ENCODE measurements at places on chromosomes 3 and 15.

DNA sequence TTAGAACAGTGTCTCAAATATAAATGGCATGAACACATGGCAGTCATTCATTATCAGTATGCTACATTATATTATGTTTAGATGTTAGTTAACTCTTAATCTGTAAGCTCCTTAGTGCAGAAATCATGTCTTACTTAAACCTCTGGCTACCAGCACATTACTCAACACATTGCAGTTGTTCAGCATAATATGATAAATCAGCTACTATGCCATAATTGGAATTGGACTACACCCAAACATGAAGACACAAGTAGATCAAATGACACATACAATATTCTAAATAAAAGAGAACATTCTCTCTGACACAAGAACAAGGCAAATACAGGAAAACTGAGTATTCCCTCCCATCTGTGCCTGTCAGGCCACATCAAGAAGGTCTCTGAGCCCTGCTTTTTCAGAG is 116.1 kb downstream of the PCCB start:
- no peak for DNase-seq

DNA sequence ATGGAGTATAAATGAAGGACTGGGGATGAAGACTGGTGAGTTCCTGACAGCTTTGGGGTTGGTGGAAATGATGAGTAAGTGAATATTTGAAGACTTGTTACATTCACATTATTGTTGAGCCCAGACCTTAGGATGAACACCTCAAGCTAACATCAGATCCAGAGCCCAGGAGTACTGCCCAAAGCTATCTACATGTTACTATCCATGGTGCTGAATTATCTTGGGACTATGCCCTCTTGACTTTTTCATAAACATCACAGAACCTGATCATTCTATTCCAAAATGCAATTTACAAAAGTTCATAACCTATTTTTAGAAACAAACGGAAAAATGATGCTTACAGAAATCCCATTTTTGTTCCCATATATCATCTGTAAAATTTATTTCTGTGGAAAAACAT is 613.3 kb downstream of the TUSC7 start:
- no peak for DNase-seq

DNA sequence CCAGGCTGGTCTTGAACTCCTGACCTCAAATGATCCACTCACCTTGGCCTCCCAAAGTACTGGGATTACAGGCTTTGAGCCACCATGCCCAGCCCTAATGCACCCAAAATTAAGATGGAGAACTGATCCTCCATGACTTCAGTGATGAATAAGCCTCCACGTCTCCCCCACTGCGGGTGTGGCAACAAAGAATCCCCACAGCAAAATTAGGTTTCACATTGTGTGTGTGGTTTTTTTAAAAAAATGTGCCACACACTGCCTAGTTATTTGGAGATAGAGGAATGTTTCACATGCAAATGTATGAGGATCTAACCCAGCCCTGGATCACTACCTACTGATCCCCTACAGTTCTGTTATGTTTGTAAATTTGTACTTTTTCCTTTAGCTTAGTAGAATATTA is 17.3 kb downstream of the HDAC11 start:
- no peak for DNase-seq

DNA sequence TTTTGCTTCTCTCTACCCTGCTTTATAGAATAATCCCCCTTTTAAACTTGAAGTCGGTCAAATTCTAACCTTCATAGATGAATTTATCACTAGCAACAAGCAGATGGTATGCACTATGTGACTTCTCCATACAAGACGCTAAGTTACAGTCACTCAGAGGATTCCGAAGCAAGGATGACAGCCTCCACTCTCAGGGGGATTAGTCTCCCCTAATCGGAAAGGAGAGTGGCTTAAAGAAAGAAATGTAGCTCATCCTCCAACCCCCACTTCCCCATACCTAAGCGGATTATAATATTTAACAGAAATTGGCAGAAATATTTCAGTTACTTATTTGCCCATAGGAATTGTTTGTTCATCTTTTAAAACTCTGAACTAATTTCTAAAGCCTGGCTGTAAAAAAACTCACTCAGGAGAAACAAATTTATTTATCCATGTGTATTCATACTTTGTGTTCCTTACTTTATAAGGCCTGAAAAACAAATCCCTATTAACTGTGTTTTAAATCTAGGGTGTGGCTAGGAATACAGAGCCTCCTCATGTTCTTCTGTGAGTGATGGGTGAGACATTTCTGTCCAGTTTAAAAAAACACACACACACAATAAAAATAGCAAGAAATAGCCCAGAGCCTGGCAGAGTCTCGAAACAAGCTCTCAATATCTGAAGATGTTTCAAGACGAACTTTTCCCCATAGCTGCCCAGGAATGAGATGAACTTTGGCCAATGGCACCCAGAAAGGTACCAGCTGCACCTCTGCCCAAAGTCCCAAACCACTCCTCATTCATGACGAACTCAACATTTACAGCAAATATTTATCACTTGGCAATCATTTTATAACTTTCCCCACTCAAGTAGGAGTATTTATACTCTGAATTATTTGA is 18.7 kb downstream of the SIAH2 start:
- no peak for DNase-seq

DNA sequence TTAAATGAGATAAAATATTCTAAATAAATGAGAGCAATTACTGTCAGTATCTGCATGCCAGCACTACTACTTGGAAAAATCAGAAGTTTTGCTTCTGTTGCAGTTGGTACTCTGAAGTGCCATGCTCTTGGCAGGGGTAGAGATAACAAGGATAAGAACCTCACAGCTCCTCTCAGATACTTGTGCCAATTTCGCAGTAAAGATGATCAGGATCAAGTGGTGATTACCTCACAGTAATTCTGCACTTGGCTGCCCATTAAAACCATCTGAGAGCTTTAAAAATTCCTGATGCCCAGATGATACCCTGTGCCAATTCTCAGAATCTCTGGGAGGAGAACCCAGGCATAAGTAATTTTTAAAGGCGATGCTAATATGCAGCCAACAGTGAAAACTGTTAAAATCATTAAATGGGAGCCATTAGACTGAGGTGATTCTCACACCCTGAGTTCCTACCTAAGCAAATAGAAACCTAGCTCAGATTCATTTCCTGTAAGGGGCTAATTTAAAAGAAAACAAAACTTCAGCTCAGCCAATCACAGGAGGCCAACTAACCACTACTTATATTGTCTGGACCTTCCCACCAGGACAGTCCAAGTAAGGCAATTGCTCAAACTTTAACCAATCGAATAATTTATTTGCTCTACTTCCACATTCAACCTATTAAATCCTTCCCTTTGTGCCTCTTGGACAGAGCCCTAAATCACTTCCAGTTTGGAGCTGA is 171.2 kb downstream of the KCNMB2 start:
- no peak for DNase-seq

- no peak for DNase-seq
These were observed 4.2 kb downstream of the CCDC71 start for GRCh38 chr3:49161808-49162530.

GRCh38 chr3:43854283-43854682 is 163.5 kb downstream of the ABHD5 start:
- no peak for DNase-seq

DNA sequence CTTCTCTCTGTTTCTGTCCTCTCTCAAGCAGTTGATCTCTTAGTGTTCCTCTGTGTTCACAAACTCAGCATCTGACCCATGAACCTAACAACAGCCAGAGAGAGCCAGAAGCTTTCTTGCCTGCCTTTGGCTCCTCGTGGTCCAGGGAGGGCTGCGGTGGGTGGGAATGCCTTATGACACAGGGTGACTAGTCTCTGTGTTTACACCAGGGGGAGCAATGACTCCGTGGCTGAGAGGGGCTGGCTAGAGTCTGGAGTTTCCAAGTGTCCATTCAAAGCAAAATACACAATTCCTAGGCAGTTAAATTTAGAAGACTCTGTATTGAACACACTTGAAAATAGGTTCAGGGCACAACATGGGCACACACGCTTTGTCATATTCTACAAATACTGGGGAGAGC is 370.0 kb upstream of the FRG2C start:
- no peak for DNase-seq

DNA sequence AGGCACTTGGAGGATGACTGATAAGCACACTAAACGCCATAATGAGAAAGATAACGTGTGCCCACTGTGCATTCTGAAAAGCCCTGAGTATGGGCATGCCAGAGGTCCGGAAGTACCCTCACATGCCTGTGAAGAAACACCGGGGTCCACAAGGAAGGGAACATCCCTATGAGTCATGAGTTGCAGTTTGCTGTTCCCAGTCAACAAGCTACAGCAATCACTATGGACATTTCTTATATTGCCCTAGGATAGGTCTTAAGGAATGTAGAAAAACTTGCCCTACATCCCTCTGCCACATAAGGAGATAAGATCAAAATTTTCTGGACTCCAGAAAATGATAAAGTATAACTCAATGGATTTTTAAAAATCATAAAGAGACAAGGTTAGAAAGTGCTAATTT is 9.9 kb downstream of the MB21D2 start:
- DNase-seq, result no peak

- no peak for DNase-seq
These were observed 109.4 kb upstream of the TSPAN3 start for GRCh38 chr15:77180270-77180669.

DNA sequence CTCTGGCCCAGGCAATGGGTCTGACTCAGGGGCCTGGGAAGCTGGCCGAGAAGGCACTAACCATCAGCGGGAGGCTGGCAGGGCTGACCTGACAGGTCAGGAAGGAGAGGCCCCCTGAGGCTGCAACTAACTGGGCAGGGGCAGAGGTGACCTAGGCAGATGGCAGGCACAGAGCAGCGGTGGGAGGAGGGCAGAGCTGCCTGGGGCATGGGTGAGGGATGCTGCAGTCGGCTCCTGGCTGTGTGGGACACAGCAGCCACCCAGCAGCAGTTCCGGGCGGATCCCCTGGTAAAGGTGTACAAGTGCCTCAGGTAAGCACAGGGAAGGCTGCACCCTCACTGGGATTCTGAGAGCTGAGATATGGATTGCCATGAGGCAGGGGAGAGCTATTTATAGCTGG is 236.1 kb downstream of the OCA2 start:
- DNase-seq, result no peak

GRCh38 chr3:4997946-4998345 is 18.7 kb downstream of the BHLHE40 start:
- DNase-seq, result no peak

- no peak for DNase-seq
These were observed 157.8 kb upstream of the SNTN start for GRCh38 chr3:63494646-63495045.

- no peak for DNase-seq
These were observed 1.5 kb upstream of the ISLR start for GRCh38 chr15:74171965-74172541.

DNA sequence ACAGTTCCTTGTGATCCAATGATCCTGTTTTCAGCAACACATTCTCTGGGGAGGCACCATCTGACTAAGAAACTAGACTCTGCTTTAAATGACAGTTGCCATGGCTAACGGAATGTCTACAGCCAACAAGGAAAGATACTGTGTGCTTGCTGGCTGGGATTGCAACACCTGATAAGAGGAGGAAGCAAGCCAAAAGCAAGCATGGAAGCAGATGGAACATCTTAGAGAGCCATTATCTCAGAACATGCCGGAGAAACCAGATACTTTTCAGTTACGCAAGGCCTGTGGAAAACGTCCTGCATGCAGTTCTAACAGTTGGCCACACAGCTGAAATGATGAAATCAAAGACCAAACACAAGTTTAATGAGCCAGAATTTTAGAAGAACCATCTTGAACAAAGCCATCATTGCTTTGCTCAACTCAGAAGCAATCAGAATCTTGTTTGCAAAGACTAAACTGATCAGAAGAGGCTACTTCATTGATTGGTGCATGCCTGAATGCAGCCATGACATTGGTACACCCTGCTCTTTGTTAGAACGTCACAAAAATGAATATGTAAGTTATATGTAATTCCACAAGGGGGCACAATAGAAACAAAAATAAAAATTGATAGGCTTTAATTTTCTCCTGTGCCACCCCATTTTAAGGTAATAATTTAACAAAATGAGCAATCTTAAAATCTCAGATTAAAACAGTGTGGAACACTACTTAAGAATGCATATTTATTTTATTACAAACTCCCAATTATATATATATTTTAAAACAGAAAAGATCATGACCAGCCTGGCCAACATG is 50.8 kb downstream of the GXYLT2 start:
- DNase-seq, result no peak

- DNase-seq, result no peak
These were observed 63.9 kb downstream of the NMD3 start for GRCh38 chr3:161284989-161285388.

DNA sequence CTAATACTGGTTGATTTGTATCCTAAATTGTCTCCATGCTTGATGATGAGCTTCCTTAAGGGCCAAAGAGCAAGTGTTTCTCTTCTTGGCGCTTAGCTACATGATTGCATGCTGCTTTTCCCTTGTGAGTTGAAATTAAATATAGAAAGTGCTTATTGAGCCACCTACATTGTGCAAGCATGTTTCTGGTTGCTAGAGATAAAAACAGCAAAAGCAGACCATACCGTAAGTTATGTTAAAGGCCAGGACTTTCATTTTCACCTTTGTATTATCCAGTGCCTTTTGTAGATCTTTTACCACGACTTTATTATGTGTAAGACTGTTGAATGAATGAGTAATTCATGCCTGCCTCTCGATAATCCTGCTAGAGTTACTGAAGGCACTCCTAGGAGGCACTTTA is 41.9 kb upstream of the CCNB2 start:
- no peak for DNase-seq

- DNase-seq, result no peak
These were observed 29.9 kb upstream of the LDHAL6B start for GRCh38 chr15:59176653-59177316.

DNA sequence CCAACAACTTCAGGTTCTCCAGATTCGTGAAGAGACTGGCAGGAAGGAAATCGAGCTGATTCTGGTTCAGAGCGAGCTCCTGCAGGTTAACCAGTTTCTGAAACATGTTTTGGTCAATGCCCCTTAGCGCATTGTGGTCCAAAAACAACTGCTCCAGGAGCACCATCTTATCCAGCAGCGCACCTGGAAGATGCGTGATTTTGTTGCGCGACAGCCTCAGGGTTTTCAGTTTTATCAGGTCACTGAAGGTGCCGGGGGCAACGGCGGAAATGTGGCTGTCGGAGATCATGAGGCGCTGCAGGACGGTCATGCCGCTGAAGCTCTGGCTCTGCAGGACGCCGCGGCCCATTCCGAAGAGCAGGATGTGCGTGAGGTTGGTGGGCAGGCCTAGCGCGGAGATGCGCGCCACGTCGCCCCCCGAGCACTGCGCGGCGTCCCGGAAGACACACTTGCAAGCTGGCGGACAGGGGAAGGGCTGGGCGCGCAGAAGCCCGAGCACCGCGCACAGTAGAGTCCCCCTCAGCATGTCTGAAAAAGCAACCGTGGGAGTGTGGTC is 1.2 kb downstream of the GP5 start:
- no peak for DNase-seq

DNA sequence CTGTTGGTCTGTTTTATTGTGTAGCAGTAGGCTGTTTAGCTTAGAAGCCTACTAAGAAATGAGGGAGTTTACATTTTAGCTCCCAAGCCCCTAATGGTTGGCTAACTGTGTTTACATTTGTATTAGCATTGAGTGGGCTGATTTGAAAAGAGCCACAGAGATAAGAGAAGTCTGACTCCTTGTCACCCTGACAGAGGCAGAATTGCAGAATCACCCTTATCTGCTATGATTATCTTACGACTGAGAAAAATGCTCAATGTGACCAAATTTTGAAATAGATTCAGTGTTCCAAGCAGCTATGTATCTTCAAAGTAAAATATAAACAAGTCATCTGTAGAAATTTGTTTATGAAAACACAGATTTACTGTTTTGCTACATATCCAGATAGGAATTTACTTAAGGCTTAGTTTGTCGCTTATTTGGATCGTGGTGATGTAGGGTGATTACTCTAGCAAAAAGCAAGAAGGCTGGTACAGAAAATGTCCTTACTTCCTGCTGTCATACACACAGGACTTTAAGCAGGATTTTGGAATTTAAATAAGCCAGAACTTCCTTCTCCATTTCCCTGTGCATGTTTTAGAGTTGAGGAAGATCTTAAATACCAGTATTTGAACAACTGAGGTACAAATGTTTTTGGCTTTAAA is 19.0 kb downstream of the SEMA6D start:
- DNase-seq, result no peak

All from stimulated activated CD4-positive, alpha-beta T cell treated with anti-CD3 and anti-CD28 coated beads, Interleukin-12 subunit alpha, Interleukin-12 subunit beta, amount 100 ng/mL, for 48 hours (primary cell).